Astrocyte (in vitro differentiated cells and primary cell): ENCODE measurements at places on chromosomes 6 and 20.

GRCh38 chr6:13012977-13013680 lies 296.6 kb downstream of the PHACTR1 start:
- H3K4me1 ChIP-seq: no peaks in the 10 kb centered on the region
- no peak for DNase-seq
- H3K36me3 ChIP-seq: no peaks in the 10 kb centered on the region

DNA sequence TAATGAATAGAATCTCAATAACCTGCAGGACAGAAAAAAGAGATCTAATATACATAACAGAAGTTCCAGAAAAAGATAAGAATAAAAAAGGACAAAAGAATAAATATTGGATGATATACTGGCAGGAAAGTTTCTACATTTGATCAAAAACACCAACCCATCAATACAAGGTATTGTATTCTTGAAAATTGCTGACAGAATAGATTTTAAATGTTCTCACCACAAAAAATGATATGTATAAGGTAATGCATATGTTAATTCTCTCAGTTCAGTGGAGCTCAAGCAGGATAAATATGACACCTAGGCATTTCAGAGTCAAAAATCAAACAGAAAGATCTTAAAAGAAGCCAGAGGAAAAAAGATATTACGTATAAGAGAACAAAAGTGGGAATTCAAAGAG lies 43.8 kb downstream of the SERAC1 start:
- no peaks in the 10 kb centered on the region for H3K4me1 ChIP-seq
- no peak overlapping the region for H3K4me3 ChIP-seq
- H3K27me3 ChIP-seq: no peaks in the 10 kb centered on the region
- H3K27ac ChIP-seq: no peak overlapping the region
- H3K36me3 ChIP-seq: peaks cover 10% of the 10 kb centered on the region
- DNase-seq: no peak

DNA sequence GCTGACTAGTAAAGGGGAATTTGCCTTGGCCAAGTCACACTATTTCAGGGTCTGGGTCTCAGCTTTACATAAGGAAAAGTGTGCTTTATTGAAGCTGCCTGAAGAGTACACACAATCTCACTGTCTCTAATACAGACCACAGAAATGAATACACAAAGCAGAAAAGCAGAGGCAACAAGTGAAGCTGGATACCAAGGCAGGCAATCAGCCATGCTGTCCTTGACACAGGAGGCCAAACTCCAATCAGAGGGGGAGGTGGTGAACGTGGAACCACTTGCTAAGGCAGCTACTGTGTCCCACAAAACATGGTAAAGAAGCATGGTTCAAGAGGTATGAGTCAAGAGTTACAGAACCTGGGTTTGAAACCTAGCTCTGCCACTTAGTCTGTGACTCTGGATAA lies 21.8 kb upstream of the CCND3 start:
- no peaks in the 10 kb centered on the region for H3K36me3 ChIP-seq
- peaks cover 29% of the 10 kb centered on the region for H3K4me1 ChIP-seq
- H3K27me3 ChIP-seq: no peaks in the 10 kb centered on the region
- no peak overlapping the region for H3K4me3 ChIP-seq
- no peak overlapping the region for H3K27ac ChIP-seq

- H3K27me3 ChIP-seq: no peaks in the 10 kb centered on the region
- H3K4me1 ChIP-seq: no peaks in the 10 kb centered on the region
- DNase-seq: peak; percentile 76
- H3K4me3 ChIP-seq: no peak overlapping the region
Measured at GRCh38 chr20:39042279-39043150, 80.4 kb downstream of the DHX35 start.

DNA sequence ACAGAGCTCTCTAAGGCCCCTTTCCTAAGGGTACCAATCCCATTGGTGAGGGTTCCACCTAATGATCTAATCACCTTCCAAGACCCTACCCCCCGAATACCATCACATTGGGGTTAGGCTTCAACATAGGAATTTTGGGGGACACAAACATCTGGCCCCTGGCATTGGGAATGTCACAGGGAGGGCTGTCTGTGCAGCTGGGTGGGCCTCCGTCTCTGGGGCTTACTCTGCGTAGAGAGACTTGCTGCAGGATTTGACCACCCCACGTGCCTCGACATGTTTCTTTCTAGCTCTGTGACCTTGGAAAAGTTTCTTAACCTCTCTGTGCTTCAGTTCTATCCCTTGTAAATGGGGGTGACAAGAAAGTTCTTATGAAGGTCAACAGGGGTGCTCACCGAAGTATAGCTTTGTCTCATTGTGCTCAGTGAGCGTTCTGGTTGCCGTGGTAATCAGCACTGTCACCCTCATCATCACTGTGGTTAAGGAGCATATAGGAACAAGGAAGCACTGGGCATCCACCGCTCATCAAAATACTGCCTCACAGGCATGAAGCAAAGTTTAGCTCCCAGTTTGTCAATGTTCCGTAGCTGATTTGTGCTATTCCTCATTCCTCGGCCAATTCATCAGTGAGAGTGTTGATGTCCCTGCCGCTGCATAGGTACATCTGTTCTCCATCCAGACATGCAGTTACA lies 152.8 kb downstream of the SYCP2 start:
- no peak for DNase-seq
- no peak overlapping the region for H3K27ac ChIP-seq
- peaks cover 5% of the 10 kb centered on the region for H3K27me3 ChIP-seq

GRCh38 chr6:81950877-81951276 lies 198.4 kb upstream of the TENT5A start:
- H3K4me1 ChIP-seq: peaks cover 15% of the 10 kb centered on the region
- no peaks in the 10 kb centered on the region for H3K27me3 ChIP-seq
- H3K4me3 ChIP-seq: no peak overlapping the region
